ENCODE measurements at places on chromosomes 1 and 21.

DNA sequence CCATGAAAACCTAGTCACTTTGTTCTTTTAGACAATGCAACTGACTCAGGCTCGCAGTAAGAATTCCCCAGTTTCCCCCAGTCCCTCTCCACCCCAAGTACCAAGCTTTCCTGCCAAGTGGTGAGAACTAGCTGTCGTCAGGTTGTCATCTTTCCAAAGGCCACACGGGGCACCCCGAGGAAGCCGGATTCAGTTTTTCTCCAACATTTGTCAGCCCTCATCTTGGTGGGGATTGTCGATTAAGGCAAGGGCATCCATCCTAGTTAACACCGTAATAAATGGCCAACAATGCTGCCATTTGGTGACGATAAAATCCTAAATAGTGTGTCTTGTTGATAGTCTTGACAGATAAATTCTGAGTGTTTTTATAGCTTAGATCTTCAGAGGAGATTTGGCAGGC lies 55.9 kb upstream of the PROX1 start:
- no peak for DNase-seq

- no peak for DNase-seq
Observed at GRCh38 chr1:193443886-193444285, 257.5 kb upstream of the B3GALT2 start.

GRCh38 chr1:6358144-6358624 lies 35.4 kb downstream of the ACOT7 start:
- no peak for DNase-seq

DNA sequence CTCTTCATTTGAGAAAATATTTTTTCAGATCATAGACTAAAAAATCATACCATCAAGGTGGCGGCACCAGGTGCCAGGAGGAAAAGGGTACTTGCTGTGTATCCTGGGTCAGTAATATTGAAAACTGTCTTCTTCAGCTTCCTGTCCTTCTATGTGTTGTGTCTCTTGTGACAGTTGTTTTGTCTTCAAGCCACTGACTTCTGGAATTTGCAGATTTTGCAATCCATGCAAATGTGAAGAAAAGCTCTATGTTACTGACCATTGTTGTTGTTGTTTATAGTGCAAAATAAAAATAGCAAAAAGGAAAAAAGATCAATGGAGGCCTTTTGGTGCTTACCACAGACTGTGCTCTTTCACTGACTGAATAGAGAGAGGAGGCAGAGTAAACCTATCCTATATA lies 83.2 kb upstream of the RHOU start:
- DNase-seq = no peak

DNA sequence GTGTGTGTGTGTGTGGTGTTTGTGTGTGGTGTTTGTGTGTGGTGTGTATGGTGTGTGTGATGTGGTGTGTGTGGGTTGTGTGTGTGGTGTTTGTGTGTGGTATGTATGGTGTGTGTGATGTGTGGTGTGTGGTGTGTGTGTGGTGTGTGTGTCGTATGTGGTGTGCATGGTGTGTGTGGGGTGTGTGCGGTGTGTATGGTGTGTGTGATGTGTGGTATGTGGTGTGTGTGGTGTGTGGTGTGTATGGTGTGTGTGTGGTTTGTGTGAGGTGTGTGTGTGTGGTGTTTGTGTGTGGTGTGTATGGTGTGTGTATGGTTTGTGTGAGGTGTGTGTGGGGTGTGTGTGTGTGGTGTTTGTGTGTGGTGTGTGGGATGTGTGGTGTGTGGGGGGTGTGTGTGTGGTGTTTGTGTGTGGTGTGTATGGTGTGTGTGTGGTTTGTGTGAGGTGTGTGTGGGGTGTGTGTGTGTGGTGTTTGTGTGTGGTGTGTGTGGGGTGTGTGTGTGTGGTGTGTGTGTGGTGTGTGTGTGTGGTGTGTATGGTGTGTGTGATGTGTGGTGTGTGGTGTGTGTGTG lies 106.2 kb upstream of the ADAR start:
- no peak for DNase-seq

GRCh38 chr1:208043691-208044181 lies 132.8 kb upstream of the CD34 start:
- DNase-seq = peak; percentile 53

GRCh38 chr1:113780374-113781146 lies 21.3 kb upstream of the PHTF1 start:
- no peak for DNase-seq

DNA sequence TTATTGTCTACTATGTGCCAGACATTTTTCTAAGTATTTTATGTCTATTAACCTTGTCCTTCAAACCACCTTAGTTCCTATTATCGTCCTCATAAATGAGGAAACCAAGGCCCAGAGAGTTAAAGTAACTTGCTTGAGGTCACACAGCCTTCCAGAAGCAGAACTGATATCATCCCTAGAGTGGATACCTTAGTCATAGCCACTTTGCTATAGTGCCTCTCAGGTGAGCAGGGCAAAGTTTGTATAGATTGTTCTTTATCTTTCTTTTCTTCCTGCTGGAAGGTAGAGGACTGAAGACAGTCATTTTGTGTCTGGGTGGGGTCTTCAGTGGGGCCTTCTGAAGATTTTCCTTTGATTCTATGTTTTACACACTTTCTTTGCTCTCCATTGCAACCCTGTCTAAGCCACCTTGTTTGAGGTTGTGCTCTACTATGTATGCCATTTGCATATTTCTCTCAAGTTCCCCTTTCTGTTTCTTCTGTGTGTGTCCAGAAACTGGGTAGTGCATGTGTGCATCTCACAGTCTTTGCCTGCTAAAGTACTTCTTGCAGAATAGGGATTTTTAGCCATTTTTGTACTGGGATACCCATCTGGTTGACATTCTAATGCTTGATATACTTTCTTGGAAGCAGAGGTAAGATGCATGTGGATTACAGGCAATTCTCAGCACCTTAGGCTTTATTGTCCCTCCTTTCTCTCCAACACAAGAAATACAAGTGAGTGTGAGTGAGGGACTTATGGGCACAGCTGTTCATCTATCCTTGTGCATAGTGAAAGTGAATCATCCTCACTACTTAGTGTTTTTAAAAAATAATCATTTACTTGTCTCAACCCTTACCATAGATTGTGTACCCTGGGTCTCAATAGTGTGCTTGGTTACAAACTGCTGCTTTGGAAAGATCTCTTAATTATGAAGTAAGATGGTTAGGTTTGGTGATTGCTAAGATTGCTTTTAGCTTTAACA lies 207.6 kb upstream of the HMCN1 start:
- DNase-seq = no peak
